Midbrain (tissue), 1 donor: ENCODE measurements at places on chromosomes 5 and 9.

GRCh38 chr5:6554812-6555211 is 78.0 kb downstream of the NSUN2 start:
- DNase-seq, result no peak

- no peak for DNase-seq
Observed at GRCh38 chr9:16028548-16028947, 475.7 kb downstream of the CCDC171 start.

DNA sequence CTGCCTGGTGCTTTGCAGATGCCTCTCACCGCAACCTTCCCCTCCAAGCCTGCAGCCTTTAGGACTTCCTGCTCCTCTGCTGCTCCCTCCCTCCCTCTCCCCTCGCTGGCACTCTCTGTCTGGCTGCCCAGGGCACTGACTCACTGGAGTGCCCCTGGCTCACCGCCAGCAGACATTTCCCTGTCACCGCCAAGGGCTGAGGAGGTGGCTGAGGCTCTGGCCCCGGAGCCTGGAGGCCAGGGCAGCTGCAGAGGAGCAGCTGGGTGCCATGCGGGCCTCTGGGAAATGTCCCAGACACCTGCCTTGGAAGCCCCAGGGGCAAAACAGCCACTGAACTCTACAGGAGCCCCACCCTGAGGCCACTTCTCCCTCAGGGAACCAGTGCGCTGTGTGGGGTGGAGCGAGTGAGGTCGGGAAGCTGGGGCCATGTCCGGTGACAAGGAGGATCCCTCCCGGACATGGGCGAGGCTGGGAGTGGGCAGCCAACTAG is 53.4 kb downstream of the TENT4A start:
- peak; percentile 34 for DNase-seq

DNA sequence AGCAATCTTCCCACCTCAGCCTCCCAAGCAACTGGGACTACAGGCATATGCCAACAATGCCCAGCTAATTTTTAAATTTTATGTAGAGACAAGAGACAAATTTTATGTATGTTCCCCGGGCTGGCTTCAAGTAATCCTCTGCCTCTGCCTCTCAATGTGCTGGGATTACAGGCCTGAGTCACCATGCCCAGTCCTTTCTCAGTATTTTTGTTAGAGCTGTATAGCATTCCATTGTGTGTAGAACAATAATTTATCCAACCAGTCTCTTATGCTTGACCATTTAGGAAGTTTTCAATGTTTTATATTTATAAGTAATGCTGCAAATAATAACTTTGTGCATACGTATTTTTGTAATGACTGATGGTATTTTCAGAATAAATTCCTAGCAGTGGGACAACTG is 38.9 kb upstream of the CTXN3 start:
- DNase-seq, result no peak

- DNase-seq, result no peak
Observed at GRCh38 chr9:15229409-15229808, 77.6 kb downstream of the TTC39B start.

DNA sequence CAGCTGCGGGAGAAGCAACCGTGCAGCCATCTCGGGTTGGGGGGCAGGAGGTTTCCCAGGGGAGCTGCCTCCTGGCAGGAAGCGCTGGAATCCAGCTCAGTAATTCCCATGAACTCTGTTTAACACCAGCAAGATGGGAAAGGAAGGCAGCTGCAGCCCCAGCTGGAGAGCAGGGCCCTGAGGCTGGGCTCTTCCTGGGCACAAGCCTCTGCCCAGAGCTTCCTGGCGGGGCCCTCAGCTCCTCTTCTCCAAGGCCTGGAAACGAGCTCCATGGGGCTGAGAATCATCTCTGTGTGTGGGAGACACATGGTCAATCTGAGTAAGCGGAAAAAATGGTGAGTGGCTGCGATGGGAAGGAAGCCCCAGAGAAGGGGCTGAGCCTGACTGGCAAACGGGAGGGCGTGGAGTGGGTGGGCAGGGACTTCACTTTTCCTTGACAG is 6.3 kb downstream of the MRPL36 start:
- no peak for DNase-seq

DNA sequence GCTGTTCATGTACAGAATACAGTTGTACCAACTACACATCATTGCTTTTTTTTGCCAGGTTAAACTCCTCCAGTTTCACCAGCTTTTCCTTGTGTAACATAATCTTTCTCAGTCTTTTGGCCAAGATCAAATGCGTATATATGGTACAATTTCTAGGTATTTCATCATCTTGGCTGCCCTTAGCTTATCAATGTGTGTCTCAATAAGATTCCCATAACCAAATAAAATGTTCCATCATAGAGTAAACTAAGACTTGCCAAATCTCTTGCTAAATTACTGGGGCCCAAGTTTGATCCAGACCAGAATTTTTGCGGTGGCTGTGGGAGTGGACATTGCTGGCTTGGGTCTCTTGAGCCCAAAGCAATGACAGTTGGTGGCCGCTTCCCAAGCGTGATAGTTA is 24.3 kb upstream of the ERBIN start:
- no peak for DNase-seq

DNA sequence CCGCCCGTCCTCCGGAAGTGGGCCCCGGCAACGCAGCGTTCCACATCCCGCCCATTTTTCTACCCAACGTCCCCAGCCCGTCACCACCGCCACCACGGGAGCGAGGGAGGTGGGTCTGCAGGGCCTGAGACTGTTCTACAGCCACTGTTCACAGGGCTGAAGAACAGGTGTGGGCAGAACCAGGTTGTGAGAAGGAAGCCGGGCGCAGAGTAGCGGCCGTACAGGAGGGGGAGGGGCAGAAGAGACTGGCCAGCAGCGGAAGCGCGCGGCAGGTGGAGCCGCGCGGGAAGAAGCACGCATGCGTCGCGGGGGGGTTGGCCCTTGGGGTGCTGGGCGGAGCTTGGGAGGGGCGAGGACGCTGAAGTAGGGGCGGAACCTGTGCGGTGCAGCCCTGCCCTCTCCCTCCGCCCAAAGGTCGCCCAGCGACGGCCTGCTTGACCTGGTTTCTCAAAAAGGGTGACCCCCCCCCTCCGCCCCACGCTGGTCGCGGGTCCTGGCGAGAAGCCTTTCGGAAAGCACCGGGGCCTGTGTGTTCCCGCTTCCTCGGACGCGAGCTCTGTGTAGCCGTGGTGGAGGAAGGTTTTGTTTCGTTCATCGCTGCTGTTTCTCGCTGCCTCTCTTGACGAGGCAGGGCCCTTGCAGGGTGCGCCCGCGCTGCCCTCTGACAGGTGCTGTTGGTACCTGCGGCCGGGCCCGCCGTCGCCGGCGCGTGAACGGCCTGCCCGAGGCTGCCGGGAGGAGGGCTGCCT is 7.8 kb upstream of the MGAT1 start:
- peak; percentile 98 for DNase-seq

GRCh38 chr9:17928768-17929167 is 349.9 kb downstream of the SH3GL2 start:
- no peak for DNase-seq

DNA sequence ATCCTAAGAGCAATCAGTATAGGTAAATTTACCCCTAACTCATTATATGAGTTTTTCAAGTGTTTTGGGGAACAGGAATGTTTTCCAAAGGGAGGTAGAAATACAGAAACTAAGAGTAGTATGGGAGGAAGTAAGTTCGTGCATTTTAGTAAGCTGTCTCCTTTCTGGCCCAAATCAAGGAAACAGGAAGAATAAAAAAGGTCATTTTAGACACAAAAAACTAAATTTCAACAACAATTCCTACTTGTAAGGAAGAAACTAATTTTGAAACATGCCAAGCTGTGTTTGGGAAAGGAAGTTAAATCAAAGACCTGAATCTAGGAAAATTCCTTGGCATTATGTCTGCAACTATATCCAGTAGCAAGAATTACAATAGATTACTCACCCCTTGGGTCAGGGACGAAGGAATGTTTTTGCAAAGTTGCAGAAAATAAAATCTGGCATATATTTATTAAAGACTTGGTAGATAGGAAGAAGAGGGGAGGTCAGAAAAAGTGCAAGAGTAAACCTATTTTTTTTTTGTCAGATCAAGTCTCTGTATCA is 6.5 kb upstream of the RPS6 start:
- no peak for DNase-seq

GRCh38 chr5:18553269-18553668 is 919.0 kb downstream of the TAF11L14 start:
- DNase-seq, result no peak

DNA sequence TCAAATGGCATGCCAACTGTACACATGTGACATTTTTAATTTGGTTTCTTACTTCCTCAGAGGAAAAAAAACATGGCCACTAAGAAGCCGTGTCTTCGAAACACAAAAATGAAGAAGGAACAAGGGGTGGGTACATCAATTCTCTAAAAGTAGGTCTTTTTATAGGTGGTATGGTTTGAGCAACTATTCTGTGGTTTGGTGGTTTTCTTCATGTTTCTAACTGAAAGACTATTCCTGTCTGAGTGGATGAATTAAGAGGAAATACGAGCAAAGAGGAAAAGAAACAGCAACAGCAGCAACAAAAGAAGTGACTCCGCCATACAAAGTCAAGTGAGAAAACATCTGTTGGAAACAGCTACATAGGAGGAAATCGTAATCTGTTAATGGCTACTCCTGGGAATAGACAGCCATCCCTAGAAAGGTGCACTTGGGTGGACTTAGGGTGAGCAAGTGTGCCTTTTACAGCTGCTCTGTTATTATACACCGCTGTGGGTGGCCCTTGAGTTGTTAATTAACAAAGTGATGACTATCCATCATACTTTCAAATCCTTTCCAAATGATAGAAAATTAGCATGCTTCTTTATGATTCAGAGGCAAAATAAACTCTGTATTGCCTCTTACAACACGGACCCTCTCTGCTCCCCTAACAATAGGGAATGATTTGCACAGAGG is 575.8 kb downstream of the TLE1 start:
- DNase-seq, result no peak

GRCh38 chr5:33470544-33470943 is 29.8 kb downstream of the TARS1 start:
- DNase-seq, result peak; percentile 5

- no peak for DNase-seq
Observed at GRCh38 chr5:83577036-83577636, 105.6 kb downstream of the VCAN start.

- DNase-seq, result no peak
Observed at GRCh38 chr5:73151766-73152410, 21.1 kb upstream of the TMEM174 start.

GRCh38 chr5:129991780-129992179 is 87.5 kb downstream of the CHSY3 start:
- no peak for DNase-seq

DNA sequence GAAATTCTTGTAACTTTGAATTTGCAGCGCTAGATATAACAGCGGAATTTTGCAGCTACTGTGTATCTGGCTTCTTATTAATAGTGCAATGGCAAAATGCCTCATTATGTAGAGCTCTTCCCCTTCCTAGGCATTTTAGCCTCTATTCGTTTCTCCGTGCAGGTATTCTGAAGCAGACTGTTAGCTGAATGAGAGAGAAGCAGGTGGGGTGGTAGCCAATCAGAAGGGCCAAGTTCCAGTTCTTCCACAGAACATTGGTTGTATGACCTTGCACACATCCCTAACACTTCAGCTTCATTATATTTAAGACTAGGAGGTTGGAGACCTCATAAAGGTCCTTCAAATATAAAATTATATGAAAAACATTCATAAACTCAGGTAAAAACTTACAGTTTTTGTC is 1.2 kb upstream of the VPS13A start:
- DNase-seq, result no peak

GRCh38 chr5:69491838-69492390 is 676 bp upstream of the OCLN start:
- DNase-seq, result no peak

GRCh38 chr5:177447611-177448243 is 1.1 kb downstream of the PRR7 start:
- peak; percentile 89 for DNase-seq

DNA sequence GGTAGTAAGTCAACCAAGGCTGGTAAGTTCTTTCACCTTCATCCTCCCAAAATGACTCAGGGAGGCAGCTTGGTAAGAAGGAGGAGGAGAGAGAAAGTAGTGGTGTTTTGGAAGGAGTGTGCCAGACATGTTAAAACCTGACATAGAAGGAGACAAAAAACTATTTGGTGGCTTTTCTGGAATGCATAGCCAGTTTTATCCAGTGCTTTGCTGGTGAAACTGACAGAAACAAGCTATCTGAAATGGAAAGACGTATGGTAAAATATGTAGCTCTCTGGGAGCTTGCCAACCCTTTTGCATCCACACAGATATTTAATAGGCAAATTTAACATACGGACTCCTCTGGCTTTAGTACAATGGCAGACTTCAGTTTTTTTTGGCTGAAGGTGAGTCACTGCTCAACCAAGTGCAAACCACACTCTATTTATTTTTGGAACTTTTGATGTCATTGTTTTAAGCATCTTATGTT is 45.4 kb downstream of the RAB14 start:
- DNase-seq, result no peak

GRCh38 chr9:126752376-126752775 is 52.5 kb upstream of the ZBTB43 start:
- no peak for DNase-seq

- DNase-seq, result no peak
Observed at GRCh38 chr5:159441441-159441840, 111.2 kb upstream of the IL12B start.

DNA sequence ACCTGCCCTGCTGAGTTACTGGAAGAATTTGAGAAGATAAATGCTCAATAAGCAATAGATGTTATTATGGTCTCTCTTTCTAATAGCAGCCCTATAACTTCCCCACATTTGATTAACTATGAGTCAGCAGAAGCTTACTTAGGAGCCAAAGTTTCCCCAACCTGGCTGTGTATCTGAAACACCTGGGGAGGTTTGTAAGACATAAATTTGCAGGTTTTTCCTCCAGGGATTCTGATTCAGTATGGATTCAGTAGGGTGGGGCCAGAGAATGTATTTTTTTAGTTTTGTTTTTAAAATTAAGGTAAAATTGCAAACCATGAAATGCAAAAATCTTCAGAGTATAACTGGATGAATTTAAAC is 44.9 kb upstream of the GNPDA1 start:
- DNase-seq, result no peak

DNA sequence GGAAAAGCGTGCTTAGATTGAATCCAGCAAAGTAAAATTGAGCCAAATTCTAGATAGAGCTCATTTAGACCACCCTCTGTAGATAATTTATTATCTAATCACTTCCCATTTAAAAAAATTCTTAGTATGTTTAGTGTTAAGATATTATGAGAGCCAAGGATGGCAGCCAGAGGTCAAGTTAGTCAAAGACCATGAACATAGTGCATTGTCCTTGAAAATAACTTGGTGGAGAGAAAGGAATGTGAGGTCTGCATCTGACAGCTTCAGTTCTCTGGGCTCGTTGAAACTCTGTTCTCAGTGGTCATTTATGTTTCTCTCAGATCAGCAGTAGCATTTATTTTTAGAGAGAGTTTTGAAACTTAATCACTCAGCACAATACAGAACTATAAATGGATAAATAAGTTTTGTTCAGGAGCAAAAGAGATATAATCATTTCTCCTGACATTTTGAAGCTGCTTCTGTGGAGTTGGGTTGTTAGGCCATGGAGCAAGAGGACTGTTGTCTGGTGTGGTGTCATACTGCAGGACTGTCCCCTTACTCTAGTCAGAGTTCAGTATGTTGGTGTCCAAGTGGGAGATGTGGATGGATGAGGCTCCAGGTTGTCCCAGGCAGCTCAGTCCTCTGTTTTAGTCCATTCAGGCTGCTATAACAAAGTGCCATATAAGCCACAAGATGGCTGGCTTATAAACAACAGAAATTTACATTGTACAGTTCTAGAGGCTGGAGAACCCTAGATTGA is 337.7 kb downstream of the FBXL7 start:
- DNase-seq, result no peak

- no peak for DNase-seq
Observed at GRCh38 chr5:88251048-88251711, 17.5 kb downstream of the TMEM161B start.
